NCI-H2081 (cell line): ENCODE measurements at places on chromosomes 5 and 9.
A peak's percentile ranks its signal among the peaks of the same experiment; 100 is the strongest.

DNA sequence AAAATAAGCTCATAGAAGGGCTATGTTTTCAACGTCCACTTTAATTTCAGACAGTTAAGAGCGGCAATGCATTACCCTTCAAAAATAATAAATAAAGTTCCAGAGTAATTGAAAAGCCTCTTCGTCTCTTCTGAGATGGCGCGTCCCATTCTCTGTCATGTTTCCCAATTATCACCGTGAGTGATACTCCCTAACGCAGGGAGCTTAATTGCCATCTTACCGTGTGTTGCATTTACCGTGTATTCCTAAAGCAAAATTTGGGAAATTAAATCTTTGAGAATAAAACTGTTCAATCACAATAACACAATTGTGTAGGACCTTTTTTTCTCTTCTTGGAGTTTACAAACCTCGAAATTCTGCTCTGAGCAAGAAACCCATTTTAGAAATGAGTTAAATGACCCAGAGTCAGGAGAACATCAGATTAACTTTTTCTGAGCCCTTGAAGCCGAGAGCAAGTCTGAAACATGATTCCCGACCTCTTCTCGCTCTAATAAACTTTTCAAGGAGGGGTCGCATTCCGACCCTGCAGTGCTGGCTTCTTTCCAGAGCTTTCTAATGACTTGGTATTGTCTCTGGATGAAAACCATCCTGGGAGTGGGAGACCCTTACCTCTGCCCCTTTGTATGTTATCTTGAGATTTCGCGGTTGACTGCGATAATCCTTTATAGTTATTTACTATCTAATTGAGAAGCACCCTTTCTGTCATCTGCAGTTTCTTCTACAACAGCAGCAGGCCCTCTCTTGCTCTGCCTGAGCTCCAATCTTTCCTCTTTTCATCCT, 251.5 kb downstream of the FSTL4 start:
- DNase-seq, result no peak

DNA sequence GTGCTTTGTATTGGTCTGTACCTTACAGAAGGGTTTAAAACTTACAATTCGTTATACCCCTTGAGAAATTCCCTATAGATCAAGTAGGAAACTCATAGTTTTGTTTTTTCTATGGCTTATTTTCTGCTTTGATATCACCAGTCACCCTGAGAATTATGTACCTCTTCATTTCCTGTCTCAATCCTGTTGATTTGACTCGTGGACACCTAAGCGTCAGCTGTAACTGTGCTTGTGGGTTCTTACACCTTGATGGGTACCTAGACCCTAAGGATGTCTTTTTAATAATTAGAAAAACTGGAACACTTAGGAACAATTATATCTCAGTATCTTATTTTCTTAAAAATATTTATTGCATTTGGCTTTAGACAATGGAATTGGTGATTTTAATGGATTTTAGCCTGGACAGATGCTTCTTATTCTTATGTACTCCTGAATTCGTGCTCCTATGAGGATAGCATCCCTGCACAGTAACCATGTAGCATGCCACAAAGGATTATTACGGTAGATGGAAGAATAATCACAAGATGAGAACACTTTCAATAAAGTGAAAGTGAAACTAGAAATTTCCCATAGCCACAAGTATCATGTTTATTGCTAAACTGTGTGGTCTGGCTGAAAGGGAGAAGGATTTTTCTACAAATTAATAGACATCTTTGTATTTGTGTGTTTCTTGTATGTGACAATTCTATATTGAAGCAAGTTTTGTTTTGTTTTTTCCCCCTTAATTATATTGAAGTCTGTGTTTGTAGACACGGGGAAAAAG, 1920.3 kb upstream of the WWC1 start:
- DNase-seq, result peak; percentile 5

DNA sequence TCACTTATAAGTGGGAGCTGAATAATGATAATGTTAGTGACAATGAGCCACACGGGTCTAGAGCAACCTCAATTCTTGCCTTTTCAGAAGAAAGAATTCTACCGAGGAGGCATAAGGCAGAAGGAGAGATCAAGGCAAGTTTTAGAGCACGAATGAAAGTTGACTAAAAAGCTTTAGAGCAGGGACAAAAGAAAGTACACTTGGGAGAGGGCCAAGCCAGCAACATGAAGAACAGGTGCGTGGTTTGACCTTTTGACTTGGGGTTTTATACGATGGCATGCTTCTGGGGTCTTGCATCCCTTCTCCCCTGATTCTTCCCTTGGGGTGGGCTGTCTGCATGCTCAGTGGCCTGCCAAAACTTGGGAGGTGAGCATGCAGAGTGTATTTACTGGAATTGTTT, 12.5 kb upstream of the OXCT1 start:
- DNase-seq, result no peak

- no peak for DNase-seq
These were observed 12.8 kb downstream of the SURF6 start for GRCh38 chr9:133323211-133323610.

- no peak for DNase-seq
These were observed 10.7 kb downstream of the IQGAP2 start for GRCh38 chr5:76413746-76414145.

GRCh38 chr5:1001406-1002270, 7.0 kb upstream of the NKD2 start:
- DNase-seq, result no peak

- no peak for DNase-seq
These were observed 76.2 kb downstream of the ARHGAP26 start for GRCh38 chr5:142846406-142846805.

GRCh38 chr9:127467621-127468020, 16.3 kb downstream of the LRSAM1 start:
- DNase-seq, result no peak

- no peak for DNase-seq
These were observed 161.9 kb downstream of the MACROH2A1 start for GRCh38 chr5:135236908-135237747.

DNA sequence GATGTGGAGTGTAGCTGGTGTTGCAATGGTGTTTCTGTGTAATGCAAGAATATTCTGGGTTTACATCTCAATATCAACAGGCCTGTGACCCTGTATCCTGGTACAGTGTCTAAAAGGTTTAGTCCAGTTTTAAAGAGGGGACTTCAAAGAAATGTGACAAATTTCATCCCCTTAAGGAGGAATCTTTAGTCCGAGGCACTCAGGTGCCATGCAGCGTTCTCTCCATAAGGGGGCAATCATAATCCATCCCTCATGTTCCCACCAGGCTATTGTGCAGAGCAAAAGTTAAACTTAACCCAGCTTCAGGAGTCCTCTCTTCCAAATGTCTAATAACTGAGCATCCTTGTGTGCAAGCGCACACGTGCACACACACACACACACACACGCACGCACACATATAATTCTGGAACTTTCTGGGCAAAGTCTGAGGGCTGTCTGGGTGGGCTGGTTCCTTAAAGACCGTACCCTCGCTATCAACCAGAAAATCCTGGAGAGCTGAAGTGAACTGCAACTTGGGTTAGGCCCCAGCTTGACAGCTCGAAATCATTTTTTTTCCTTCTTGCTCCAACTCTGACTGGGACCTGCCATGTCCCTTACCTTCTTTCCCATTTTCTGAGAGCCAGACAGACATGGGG, 46.0 kb downstream of the CRB2 start:
- DNase-seq, result peak; percentile 51

GRCh38 chr5:88826646-88827585, 56.1 kb downstream of the MEF2C start:
- no peak for DNase-seq

DNA sequence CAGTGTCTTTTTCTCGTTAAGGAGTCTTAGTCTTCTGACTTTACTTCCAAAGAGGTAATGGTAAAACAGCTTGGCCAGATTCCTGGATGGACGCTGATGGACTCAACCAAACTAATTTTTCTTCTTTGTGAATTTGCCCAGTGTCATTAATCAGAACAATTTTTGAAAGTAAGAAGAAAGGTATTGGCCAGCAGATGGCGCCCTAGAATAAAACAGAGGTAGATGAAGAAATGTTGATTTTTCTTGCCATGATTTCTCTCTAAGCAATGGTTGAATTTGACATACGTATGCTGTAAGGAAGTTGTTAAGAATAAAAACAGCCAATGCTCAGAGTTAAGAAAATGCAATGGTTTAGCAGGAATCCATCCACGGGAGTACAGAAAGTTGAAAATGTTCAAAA, 500.0 kb downstream of the DIRAS2 start:
- DNase-seq, result peak; percentile 84

DNA sequence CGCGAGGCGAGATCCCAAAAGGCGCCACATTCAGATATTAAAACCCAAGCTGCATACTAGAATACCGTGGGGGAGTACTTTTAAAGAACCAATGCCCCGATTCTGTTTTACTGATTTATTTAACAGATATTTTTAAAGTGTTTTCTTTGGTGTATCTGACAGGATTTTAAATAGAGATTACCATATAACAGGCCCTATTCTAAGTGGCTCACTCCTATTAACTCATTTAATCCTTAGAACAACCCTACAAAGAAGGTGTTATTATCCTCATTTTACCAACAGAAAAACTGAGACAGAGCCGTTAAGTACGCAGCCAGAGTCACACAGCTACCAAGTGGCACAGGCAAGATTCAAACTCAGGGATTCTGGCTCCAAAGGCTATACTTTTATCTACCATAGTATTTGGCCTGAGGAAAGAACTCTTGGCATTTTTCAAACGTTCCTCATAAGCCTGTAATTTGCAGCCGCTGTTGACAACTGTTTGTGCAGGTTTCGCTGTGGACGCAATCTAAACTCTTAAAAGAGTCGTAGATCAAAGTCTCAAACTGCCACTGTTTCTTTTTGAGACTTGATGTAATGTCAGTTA, 550 bp upstream of the TMEM245 start:
- no peak for DNase-seq

DNA sequence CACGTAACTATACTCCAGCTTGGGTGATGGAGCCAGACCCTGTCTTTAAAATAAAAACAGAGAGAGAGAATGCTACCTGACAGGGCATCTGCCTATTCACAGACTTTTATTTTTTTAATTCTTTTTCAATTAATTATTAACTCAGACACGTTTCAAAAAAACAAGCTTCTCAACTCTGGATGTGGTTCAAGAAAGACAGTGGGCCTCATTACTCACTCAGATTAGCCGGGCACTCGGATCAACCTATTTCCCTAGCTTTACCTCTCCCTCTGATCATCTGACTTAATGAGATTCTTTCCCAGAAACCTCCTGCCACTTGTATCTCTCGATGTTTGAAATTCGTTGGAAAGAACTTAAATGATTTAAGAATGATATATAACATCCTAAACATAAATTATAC, 134.1 kb downstream of the TRPM6 start:
- DNase-seq, result no peak

DNA sequence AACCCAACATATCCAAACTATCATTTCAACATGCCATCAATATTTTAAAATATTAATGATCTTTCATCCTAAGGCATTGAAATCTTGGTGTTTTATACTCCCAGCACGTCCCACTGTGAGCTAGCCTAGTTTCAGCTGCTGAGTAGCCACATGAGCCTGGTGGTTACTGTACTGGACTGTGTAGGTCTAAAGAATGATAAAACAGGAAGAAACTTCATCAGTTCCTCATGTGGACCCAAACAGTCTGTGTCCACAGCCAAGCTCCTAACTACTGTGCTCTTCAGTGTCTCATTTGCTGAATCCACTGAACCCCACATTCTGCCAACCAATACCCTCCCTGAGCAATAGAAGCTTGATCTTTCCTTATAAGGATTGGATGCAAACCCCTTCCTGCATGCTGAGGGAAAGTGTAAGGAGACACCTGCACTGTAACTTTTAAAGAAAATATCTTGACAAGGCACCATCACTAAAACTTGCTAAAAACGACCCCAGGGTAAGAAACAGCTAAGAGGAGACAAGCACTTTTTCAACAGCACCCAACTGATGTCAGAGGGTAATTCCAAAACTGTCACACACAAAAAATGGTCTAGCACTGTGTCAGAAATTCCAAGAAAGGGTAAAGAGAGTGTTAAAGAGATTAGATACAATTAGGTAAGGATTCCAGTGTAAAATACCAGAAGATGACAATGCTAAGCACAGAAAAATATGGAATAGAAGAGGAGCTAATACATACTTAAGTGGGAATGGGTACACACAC, 126.9 kb downstream of the SPOCK1 start:
- DNase-seq, result no peak

- no peak for DNase-seq
These were observed 27.2 kb downstream of the PIK3R1 start for GRCh38 chr5:68242743-68243142.

GRCh38 chr9:116456490-116457088, 230.5 kb upstream of the TRIM32 start:
- DNase-seq, result no peak

GRCh38 chr5:142901476-142902185, 131.5 kb downstream of the ARHGAP26 start:
- no peak for DNase-seq

- DNase-seq, result no peak
These were observed 82.7 kb downstream of the HSD17B3 start for GRCh38 chr9:96219026-96219899.

DNA sequence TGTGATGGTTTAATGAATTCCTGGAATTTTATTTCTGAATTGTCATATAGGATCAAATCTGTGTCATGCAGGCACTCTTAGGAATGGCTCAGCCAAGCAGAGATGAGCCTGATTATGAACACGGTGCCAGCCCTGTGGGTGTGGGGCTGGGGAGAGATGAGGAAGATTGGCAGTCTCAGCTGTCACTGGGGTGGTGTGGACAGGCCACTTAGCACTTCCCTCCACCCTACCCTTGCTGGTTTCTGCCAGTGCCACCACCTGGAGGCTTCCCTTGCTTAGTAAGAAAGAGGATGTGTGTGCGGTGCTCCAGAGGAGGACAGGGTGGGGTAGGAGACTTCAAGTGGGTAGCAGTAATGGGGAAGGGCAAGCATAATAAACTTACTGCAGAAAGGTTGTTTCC, 226.6 kb downstream of the CD180 start:
- no peak for DNase-seq

DNA sequence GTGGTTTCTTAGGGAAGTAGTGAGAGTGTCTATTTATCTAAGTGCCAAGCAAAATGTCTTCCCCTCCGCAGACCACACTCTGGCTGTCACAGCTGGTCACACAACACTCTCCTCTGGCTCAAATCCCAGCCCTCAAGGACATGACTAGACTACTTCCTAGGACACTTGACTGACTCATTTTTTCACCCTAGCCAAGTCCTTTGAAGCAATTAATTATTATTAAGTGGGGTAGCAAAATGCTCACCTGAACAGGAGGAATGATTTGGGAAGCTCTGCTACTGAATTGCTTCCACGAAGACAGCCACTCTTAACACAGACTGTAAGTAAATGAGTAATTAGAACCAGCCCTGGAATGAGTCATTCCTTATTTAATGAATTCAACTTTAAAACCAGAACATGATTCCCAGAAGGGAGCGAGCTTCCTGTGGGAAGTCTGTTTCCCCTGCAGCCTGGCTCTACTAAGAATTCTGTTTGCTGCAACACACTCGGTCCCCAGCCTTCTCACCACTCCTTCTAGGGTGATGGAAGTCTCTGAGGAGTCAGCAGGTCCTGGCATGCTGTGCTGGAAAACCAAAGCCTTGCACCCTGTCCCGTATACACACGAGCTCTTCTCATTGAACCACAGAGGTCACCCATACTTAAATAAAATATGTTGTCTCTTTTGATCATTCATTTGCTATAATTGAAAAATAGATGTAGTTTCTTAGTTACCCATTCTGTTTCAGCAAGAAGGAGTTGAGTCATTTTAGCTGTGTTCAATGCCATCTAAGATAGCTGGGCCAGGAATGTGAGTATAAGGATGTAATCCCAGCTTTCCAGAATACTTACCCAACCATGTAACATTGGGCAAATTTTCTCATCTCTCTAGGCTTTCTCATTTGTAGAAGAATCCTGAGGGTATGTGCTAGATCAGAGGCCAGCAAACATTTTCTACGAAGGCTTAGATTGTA, 218.6 kb upstream of the RASEF start:
- no peak for DNase-seq

GRCh38 chr5:138370537-138370936, 18.1 kb downstream of the KDM3B start:
- DNase-seq, result no peak
